Lung (tissue), 17 donors: ENCODE measurements at places on chromosomes 3 and 15. TPM values are rescaled to one million over a fixed set of nuclear protein-coding genes. Genes with fewer than 3 reads are reported as not detected.

The TGM5 gene
- not detected for total RNA-seq

The UTS2B gene
- 0.43 TPM for total RNA-seq

The LMCD1 gene
- 101 TPM for total RNA-seq

The ZNF502 gene
- total RNA-seq = 7.6 TPM

The SAMD7 gene
- not detected for total RNA-seq

The AHSG gene
- 0.20 TPM for total RNA-seq

The MAGEL2 gene
- 0.18 TPM for total RNA-seq

- H3K27me3 ChIP-seq = no peaks in the 10 kb centered on the region
- DNase-seq = peak; percentile 20
- no peak overlapping the region for H3K27ac ChIP-seq
- no peaks in the 10 kb centered on the region for H3K36me3 ChIP-seq
- no peak overlapping the region for H3K4me3 ChIP-seq
Measured at GRCh38 chr3:197394464-197395321, 96.3 kb upstream of the DLG1 start.

DNA sequence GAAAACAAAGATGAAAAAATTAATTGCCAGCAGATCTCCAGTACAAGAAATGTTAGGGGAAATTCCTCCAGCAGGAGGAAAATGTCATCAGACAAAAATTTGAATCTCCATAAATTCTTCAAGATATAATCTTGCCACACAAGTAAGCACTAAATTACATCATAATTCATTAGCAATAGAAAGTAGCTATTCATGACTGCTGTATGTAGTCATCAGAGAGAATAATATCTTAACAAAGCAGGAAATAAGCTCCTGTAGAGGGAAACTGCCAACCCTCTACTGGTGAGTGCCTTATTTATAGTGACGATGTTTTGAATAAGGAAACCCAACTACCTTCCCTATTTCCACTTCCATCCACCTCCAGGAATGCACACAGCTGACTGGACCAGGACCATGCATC is 15.8 kb upstream of the SLC27A2 start:
- no peak overlapping the region for H3K27ac ChIP-seq
- H3K36me3 ChIP-seq = no peaks in the 10 kb centered on the region
- no peak overlapping the region for H3K4me3 ChIP-seq
- H3K4me1 ChIP-seq = no peaks in the 10 kb centered on the region
- H3K27me3 ChIP-seq = no peaks in the 10 kb centered on the region
- DNase-seq = no peak

GRCh38 chr15:101206176-101206591 is 45.7 kb downstream of the CHSY1 start:
- no peak overlapping the region for H3K4me3 ChIP-seq
- peak; percentile 57 for DNase-seq
- H3K4me1 ChIP-seq = peaks cover 24% of the 10 kb centered on the region
- H3K27me3 ChIP-seq = no peaks in the 10 kb centered on the region
- no peak overlapping the region for H3K27ac ChIP-seq

GRCh38 chr15:70084461-70084860 is 13.3 kb downstream of the TLE3 start:
- peaks cover 5% of the 10 kb centered on the region for H3K4me1 ChIP-seq
- H3K27ac ChIP-seq = no peak overlapping the region
- no peak overlapping the region for H3K4me3 ChIP-seq
- H3K27me3 ChIP-seq = no peaks in the 10 kb centered on the region
- DNase-seq = no peak

- no peaks in the 10 kb centered on the region for H3K27me3 ChIP-seq
- no peak for DNase-seq
- no peak overlapping the region for H3K4me3 ChIP-seq
- H3K36me3 ChIP-seq = no peaks in the 10 kb centered on the region
- peaks cover 7% of the 10 kb centered on the region for H3K4me1 ChIP-seq
Measured at GRCh38 chr15:61411902-61412510, 182.9 kb upstream of the RORA start.

DNA sequence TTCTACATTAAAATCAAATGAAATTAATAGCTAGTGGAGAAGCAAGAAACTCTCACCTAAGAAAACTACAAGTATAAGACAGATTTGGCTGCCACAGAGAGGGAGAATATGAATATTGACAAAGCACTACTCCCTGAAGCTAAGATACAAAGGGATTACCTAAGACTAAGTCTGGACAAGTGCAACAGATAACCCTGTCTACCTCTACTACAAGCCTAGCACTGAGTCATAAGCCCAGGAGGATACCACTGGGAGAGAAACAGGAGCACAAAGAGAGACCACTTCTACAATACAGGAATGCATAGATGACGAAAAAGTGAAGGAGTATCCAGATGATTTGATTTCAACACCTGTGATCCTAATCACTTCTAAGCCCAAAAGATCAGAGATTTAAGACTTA is 10.4 kb downstream of the ATP13A4 start:
- H3K4me3 ChIP-seq = no peak overlapping the region
- H3K27me3 ChIP-seq = no peaks in the 10 kb centered on the region
- DNase-seq = no peak
- peaks cover 1% of the 10 kb centered on the region for H3K36me3 ChIP-seq

DNA sequence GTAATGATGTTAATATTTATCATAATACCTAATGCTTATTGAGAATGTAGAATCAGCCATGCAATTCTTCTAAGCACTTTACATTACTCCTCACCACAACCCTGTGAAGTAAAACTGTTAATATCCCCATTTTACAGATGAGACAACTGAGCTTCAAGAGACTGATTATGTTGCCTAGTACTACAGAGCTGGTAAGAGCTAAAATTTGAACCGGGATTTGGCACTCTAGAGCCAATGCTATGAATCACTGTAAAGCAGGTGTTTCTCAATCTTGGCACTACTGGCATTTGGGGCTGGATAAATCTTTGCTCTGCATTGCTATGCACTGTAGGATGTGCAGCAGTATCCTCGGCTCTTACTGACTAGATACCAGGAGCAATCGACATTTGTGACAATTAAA is 367.7 kb downstream of the MAGI1 start:
- no peak overlapping the region for H3K4me3 ChIP-seq
- H3K27ac ChIP-seq = no peak overlapping the region
- DNase-seq = no peak
- H3K27me3 ChIP-seq = no peaks in the 10 kb centered on the region
- H3K36me3 ChIP-seq = no peaks in the 10 kb centered on the region
- H3K4me1 ChIP-seq = peaks cover 36% of the 10 kb centered on the region

GRCh38 chr3:139935866-139936817 is 1.2 kb downstream of the CLSTN2 start:
- H3K36me3 ChIP-seq = no peaks in the 10 kb centered on the region
- peak; percentile 60 for DNase-seq

- H3K4me3 ChIP-seq = no peak overlapping the region
- no peaks in the 10 kb centered on the region for H3K27me3 ChIP-seq
- no peak for DNase-seq
- H3K36me3 ChIP-seq = no peaks in the 10 kb centered on the region
- peak overlapping the region; percentile 26 for H3K27ac ChIP-seq
- H3K4me1 ChIP-seq = peaks cover 15% of the 10 kb centered on the region
Measured at GRCh38 chr15:91855684-91856489, 2.4 kb downstream of the SLCO3A1 start.

- DNase-seq = peak; percentile 72
- H3K27me3 ChIP-seq = no peaks in the 10 kb centered on the region
- H3K4me1 ChIP-seq = no peaks in the 10 kb centered on the region
- no peaks in the 10 kb centered on the region for H3K36me3 ChIP-seq
Measured at GRCh38 chr3:85360742-85361387, 402.1 kb downstream of the CADM2 start.

DNA sequence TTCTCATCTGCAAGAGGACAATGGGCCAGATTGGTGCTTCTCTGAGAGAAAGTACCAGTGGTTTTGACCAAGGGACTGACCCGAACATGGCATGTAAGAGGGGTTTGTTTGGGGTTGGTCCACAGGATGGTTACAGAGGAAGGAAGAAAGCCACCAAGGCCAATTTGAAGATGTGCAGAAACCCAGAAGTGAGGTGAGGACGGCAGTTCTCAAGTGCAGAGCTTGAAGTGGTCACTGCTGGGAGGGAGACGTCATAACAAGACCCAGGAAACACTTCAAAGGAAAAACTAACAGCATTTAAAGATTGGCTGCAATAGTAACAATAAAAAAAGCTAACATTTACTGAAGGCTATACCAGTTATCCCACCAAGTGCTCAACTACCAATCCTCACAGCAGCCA is 29.1 kb downstream of the LIPC start:
- H3K36me3 ChIP-seq = no peaks in the 10 kb centered on the region
- H3K27ac ChIP-seq = no peak overlapping the region

GRCh38 chr15:66901336-66902100 is 163.9 kb upstream of the SMAD3 start:
- no peaks in the 10 kb centered on the region for H3K36me3 ChIP-seq
- no peak overlapping the region for H3K27ac ChIP-seq
- H3K4me3 ChIP-seq = no peak overlapping the region
- H3K4me1 ChIP-seq = no peaks in the 10 kb centered on the region

GRCh38 chr15:72724028-72724427 is 38.0 kb downstream of the BBS4 start:
- H3K4me3 ChIP-seq = no peak overlapping the region
- H3K4me1 ChIP-seq = no peaks in the 10 kb centered on the region
- H3K27ac ChIP-seq = no peak overlapping the region
- no peak for DNase-seq

DNA sequence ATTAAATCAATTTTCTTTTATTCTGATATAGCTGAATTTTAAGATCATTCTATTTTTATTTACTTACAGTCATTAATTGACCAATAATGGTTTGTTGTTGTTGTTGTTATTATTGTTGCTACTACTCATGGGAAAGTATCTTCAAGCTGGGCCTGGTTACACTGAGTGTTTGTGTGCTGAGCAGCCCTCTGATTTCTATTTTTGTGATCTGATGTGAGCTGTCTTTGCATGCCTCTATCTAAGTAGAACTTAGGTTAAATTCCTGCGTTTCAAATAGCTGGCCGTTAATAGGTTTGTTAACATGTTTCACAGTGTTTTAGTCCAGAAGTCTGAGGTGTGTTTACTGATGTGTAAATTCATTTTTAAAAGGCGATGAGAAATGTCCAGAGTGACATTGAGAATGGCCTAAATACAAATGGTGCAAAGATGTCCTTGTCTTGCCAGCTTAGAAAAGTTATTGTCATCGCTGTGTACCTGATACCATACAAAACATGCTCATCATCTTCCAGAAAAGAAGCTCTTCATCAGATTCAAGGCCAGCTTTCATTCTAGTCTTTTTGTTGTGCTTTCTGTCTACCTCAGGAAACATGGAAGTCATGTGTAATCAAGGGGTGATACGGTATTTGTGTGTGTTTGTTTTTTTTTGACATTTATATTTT is 15.8 kb downstream of the ARIH2 start:
- DNase-seq = no peak
- H3K4me1 ChIP-seq = peaks cover 20% of the 10 kb centered on the region
- peaks cover 21% of the 10 kb centered on the region for H3K36me3 ChIP-seq
- no peak overlapping the region for H3K4me3 ChIP-seq
- H3K27me3 ChIP-seq = no peaks in the 10 kb centered on the region
- peak overlapping the region; percentile 75 for H3K27ac ChIP-seq

GRCh38 chr3:11544412-11545181 is 99.1 kb downstream of the VGLL4 start:
- H3K27me3 ChIP-seq = no peaks in the 10 kb centered on the region
- peaks cover 34% of the 10 kb centered on the region for H3K4me1 ChIP-seq
- no peak overlapping the region for H3K27ac ChIP-seq
- peaks cover 2% of the 10 kb centered on the region for H3K36me3 ChIP-seq

DNA sequence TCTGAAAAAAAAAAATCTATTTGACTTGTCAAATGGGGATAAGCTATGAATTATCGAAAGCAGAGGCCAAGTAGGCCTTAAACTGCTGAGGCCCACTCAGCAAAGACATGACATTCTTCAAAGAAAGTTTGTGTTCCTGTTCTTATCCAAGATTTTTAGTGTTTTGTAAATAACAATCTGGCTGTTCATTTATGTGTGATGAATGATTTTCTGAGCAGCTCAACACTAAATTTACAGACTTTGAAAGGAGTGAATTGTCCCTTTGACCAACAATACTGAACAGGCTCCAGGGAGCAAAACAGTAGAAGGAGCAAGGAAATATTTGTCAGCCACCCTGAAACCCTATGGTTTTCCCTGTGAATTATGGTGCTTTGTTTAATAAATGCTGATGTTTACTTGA is 512.6 kb upstream of the NAALADL2 start:
- H3K27me3 ChIP-seq = no peaks in the 10 kb centered on the region
- no peak overlapping the region for H3K27ac ChIP-seq
- no peak overlapping the region for H3K4me3 ChIP-seq
- no peaks in the 10 kb centered on the region for H3K36me3 ChIP-seq

DNA sequence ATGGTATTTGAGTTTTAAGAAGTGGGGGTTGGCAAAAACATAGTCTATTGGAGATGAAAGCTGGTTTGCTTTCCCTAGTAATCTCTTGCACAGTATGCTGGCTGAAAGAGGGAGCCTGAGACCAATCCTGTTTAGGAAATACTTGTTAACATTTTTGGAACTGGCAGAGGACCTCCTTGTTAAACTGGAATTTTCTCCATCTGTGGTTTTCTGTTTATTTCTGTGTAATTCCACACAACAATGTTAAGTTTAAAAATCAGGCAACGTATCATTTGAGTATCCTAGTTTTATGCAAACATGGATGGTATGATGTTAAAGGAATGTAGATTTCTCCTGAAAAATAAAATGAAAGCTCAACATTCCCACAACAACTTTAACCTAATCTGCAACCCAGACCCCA is 536.0 kb upstream of the TBL1XR1 start:
- no peaks in the 10 kb centered on the region for H3K36me3 ChIP-seq
- H3K4me3 ChIP-seq = no peak overlapping the region
- no peak for DNase-seq
- H3K27ac ChIP-seq = no peak overlapping the region

DNA sequence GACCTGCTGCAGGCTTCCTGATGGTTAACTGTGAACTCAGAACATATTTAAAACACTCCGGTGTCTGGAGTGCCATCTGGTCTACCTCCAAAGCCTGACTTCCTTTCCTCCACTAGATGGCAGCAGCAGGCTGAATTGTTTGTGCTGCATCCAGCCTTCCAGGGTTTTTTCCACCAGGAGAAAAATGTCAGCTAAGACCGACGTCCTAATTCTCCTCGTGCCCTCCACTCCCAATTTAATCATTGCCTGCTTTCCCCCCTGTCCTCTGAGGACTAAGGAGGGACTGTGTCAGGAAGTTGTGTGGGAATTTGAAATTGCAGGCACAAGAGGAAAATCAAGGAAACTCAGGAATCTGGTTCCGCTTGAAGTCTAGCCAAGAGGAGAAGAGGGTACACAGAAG is 165.2 kb upstream of the UMPS start:
- peak; percentile 90 for DNase-seq
- H3K4me3 ChIP-seq = no peak overlapping the region
- peaks cover 3% of the 10 kb centered on the region for H3K4me1 ChIP-seq
- H3K27me3 ChIP-seq = no peaks in the 10 kb centered on the region
- no peak overlapping the region for H3K27ac ChIP-seq
